NCI-H446 treated with DMSO at 0.1 percent for 48 hours (cell line): ENCODE measurements at places on chromosomes 4 and X.
A peak's percentile ranks its signal among the peaks of the same experiment; 100 is the strongest.

DNA sequence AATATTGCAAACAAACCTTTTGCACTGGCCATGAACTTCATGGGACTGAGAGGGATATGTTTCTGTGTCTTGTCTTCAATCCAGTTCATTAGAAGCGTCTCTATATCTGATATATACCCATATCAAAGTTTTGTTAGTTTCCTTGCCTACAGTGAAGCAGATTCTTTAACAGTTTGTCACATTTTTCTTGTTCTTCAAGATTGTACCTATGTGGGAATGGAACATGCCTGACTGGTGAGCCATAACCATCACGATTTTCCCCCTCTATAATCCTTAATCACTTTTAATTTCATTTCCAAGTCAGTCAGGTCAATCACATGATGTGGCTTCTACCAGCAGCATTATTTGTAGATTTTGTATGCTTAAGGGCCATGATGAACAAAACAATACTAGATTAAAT lies 197.1 kb upstream of the PDE5A start:
- DNase-seq = no peak

DNA sequence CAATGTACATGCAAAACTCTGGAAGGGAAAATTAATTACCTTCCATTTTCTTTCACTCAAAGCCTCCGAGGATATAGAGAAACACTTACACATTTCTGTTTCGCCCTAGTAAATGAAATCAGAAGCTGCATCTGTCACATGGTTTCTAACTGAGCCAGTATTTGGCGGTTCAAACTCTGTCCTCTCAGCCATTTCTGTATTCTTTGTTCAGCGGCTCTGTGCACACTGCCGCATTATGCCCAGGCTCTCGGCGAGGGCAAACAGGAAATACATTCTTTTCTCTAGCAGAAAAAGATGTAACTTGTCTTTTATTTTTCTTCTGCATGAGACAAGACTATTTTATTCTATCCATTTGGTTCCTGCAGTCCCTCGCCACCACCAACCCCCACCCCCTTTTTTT lies 71.4 kb upstream of the GPM6B start:
- DNase-seq = no peak

DNA sequence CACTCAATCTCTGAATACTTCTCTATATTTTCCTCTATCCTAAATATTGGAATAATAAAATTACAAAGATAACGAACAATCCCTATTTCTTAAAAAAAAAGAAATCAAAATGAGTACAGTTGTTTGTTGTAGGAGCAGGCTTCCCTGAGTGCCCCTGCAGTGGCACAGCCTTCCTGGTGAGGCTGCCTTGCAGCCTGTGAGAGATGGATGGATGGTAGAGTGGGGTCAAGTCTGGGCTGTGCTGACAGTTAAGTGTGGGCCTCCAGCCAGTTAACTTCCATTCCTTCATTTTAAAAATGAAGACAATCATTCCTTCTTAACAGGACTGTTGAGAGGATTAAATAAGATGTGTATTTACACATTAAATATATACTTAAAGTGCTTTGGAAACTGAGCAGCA lies 136.9 kb downstream of the MGST2 start:
- no peak for DNase-seq

DNA sequence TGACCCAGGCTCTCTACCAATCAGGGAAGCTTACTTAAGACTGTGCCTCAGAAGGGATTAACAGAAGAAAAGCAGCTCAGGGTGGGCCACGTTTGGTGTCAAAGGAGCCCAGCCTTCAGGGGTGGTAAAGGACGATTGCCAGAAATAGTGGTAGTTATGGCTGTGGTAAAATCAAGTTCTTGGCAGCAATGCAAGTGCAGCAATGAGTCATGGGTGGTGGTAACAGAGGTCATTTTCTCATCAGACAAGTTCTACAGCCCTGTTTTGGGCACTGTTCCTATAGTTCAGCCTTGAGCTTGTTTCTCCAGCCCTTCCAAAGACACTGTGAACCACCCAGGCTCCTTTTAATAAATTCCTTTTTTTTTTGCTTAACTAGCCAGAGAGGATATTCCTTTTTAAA lies 120.3 kb downstream of the EFHC2 start:
- peak; percentile 34 for DNase-seq

DNA sequence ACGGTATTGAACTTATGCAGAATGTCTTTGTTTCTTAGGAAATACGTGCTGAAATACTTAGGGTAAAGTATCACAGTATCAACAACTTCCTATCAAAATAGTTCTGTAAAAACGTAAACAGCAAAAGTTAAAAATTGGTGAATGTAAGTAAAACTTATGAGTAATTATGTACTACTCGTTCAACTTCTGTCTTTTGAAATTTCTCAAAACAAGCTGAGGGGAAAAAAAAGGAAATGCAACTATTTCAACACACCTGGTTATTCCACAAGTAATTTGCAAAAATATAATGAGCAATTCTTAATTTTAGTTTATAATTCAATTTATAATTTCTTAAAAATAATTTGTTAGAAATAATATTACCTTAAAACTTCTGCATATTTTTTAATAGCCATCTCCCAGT lies 8.3 kb downstream of the PPID start:
- DNase-seq = no peak

DNA sequence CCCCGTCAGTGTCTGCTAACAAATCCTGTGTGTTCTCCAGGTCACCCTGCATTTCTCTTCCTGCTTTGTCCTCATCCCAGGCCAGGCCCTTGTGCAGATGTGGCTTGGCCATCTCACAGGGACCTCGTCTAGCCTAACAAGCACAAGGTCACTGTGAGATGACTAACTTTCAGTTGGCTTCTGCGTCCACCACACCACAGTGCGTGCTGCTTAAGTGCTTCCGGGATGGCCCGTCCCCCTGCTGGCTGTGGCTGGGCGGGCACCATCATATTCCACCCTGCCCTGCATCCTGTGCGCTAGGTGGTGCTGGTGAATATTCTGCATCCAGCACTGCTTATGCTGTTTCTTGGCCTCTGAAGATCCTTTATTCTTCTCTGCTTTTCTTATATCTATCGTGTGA lies 33.8 kb downstream of the RBBP7 start:
- DNase-seq = no peak

DNA sequence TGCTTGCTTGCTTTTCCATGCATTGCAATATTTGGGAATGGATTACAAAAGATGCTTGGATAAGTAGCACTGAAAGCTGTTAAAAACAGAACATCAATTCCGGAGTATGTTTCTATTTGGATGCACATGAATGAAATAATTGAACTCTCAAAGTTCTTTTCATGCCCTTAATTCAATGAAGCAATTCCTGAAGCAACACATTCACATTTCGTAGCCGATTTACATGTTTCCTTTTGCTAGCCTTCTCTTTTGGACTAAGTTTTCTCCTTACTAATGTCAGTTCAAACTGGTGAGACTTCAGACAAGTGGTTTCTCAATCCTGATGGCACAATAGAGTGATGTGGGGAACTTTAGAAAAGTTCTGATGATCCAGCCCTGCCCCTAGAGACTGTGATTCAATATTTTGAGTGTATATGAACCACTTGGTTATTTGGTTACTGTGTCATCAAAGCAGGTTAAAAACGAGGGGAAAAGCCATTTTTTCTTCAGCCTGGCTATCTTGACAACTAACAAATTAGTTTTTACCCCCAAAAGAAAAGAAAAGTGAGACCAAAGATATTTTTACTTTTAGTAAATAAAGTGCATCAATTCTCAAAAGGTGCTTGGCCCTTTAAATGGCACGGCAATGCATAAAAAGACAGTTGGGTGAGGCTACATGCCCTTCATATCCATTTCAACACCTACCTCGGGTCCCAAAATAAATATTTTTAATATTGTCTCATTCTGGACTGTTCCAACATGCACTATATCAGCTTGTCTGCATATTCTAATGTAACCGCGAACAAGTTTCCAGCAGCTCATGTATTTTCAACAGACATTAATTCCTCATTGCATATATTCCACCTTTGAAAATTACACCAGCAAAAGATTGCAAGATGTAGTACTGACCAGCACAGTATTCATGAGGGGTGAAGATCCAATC lies 90.1 kb upstream of the RPL34 start:
- DNase-seq = no peak

DNA sequence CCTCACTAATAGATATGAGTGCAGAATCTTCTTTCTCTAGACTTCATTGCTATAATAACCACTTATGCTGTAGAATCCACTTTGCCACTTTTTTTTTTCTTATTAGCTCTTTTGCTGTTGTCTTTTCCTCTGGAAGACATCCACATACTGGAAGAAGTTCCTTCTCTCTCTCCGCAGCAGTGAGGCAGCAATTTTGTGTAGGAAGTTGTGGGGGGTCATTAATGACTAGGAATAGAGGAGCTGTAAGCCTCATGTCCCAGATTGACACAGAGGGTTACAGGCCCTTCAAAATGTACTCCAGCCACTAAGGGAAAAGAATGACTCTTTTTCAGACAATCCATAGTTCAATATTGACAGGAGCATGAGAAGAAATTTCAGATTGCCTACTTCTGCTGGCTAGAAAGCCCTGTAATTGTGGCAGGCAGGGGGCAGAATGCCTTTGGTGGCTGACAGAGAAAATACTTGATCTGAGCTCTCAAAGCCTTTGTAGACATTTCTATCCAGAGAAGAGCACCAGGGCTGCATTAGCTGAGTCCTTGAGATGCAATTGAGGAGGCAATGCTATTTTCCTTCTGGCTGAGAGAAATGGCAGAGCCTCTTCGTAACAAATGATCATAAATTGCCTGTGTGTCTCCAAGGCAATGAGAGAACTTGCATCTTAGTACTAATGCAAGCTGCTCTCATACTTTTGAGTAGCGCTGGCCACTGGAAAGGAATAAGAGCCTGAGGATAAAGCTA lies 856.2 kb downstream of the STIM2 start:
- no peak for DNase-seq

- no peak for DNase-seq
Observed at GRCh38 chr4:2830632-2831610, 12.7 kb upstream of the ADD1 start.

DNA sequence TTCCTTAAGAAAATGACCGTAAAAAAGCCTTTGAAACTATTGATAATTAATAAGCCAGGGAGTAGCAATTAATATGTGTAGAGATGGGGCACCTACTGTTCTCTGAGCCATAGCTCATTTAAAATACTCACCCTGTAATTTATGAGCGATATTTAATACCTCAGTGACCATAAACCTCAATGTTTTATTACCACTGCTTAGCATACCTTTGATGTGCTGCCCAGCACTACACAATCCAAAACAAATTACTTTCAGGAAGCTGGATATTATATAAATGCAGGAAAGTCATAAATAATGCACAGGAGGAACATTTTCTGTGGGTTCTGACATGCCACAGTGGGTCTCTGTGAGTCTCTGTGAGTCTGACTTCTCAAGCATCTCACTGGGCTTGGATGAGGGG lies 166.1 kb upstream of the RPL34 start:
- DNase-seq = no peak

DNA sequence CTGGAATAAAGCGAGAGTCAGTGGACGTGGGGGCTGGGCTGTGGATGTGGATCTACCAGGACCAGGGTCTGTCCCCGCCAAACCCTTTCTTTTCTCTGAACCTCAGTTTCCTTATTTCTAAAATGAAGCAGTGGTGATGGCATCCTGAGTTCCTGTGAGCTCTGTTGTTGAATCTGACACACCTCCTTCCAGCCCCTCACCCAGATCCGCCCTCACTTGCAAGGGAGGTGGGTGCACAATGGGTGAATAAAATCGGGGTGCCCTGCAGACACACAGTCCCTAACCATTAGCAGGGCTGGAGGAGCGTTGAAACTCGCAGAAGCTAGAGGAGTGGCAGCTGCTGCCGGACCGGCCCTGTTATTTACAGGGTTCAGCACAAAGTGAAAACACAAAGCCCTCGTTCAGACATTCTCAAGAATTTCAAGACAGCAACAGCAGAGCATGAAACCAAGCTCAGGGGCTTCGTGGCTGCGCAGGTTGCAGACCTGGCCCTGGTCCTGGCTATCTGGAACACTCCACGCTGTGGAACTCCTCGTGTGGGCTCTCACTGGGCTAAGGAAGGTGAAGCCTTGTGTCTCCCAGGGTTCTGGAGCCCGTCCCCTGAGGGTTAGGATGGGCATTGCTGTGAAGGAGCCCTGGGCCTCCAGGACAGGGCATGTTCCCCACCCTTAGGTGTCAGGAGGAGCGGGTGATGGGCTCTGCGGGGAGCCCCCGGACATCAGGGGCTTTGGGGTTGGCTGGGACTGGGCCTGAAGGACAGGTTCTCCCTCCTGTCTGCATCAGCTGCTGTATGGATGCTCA lies 42.9 kb downstream of the PSAPL1 start:
- DNase-seq = no peak

DNA sequence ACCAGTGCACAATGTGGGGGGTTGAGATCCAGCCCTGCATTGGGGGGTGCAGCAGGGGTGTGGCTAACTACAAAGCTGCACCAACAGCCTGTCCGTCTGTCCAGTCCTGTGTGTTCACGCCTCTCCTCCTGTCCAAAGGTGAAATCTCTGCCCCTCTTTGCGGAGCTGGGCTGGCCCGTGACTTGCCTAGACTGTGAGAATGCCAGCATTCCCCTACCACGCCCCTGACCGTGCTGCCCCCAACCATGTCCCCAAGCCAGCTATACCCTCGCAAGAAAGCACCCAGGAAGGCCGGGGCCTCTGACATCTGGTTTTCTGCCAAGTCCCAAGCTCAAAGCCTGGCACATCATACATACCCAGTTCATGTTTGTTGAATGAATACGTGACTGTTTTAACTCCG lies 19.2 kb downstream of the ZFYVE28 start:
- no peak for DNase-seq

- no peak for DNase-seq
Observed at GRCh38 chrX:30895370-30895769, 6.3 kb upstream of the TAB3 start.

GRCh38 chr4:184444953-184445309 lies 29.4 kb downstream of the IRF2 start:
- no peak for DNase-seq

DNA sequence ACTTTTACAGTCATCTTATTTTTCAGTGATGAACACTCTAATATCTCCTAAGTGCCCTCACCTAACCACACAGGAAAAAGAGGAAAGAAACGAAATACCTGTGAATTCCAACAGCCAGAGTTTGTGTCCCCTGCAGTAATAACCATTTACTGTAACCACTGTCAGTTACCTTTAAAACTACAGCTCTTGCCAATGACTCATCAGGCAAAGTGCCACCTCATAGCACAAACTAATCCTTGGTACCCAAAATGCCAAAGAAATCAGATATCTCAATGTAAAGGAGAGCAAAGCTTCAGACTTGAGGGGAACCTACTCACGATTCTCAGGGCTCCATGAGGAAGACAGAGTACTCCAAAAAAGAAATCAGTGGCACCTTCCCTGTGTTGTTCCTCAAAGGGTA lies 146.5 kb downstream of the NDST3 start:
- DNase-seq = no peak

DNA sequence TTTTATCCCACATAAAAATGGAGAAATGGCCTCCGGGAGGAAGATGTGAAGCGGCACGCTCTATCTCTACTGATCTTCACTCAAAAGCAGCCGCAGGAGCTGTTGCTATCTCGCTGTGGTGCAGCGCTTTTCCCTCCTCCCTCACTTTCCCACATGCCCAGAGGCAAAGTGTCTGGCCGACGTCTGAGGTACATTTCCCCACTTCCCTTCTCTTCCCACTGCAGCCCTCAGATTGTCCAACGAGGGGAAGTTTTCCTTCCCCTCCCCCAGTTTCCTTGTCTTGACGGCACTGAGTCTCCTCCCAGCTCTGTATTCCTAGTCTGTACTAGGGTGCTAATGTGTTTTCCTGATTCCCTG lies 660 bp upstream of the COL25A1 start:
- no peak for DNase-seq

GRCh38 chrX:41956027-41956426 lies 32.7 kb upstream of the CASK start:
- no peak for DNase-seq

- DNase-seq = peak; percentile 5
Observed at GRCh38 chr4:98577956-98578355, 80.5 kb downstream of the TSPAN5 start.

- DNase-seq = no peak
Observed at GRCh38 chrX:11666164-11666563, 444 bp upstream of the ARHGAP6 start.
